Astrocyte of the cerebellum (primary cell): ENCODE measurements at places on chromosomes 11 and 22.

DNA sequence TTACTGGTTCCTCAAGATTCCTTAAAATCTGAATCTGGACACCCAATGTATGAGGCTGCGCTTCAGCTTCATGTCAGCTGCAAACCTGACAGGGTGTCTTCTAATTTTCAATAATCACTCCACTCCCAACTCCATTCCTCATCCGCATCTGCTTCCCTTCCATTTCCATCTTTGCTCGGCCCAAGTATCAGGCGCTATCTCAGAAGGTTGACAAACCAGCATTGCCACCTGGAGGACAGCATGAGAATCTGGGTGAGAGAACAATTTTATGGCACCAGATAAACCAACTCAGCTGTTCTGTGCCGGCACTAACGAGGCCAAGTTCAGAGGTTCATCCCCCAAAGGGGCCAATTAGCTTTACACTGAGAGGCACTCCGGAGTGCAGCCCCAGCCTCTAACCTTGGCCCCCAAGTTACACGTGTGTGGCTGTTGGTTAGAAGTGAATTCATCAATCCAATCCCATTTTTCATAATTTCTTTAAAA is 79.1 kb upstream of the LMO2 start:
- peak; percentile 47 for DNase-seq

GRCh38 chr11:9708544-9708943 is 44.7 kb downstream of the SWAP70 start:
- no peak for DNase-seq

DNA sequence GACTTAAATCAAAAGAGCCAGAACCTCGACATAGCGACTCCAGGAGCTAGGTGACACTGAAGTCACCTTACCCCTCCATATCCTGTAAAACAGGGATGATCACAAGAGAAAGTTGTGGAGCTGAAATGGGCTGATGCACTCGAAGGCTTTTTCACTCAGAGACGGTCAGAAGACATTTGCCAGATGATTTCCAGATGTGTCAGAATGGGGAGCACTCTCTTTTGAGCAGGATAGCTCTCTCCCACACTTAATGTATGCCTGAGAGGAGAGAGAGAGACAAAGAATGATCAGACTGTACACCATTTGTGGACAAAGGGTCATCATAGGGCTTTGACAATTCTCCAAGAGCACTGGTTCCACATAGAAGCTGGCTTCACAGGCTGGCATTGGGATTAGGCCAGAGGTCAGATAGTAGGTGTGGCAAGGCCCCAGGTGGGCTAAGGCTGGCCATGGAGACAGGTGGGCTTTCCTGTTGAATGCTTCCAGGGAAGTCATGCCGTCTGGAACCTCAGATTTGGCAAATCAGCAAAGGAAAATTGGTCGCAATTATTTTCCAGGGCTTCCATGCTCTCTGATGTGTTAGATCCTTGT is 42.3 kb upstream of the ETS1 start:
- DNase-seq: no peak

- DNase-seq: no peak
Measured at GRCh38 chr11:27857588-27857987, 157.3 kb upstream of the BDNF start.

GRCh38 chr11:35363854-35364780 is 55.2 kb downstream of the SLC1A2 start:
- peak; percentile 85 for DNase-seq

- DNase-seq: no peak
Measured at GRCh38 chr11:11482730-11483129, 129.7 kb upstream of the CSNK2A3 start.

DNA sequence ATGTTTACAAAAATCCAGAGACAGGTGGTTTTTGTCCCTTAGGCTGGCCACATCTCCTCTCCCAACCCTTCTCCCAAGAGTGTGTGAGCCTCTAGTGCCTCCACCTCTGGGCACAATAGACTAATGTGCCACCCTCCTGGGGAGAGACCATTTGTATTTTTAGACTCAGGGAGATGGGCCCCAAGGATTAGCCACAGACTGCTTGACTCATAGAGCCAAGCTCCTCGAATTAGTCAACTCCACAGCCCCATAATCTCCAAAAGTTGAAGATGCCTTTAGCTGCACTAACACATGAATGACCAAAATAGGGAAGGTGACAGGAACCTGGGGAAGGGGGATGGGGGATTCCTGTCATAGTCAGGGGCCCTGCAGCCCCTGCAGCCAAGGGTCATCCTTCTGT is 53.0 kb upstream of the LRRC32 start:
- no peak for DNase-seq

- no peak for DNase-seq
Measured at GRCh38 chr11:67118181-67118766, 789 bp upstream of the KDM2A start.

DNA sequence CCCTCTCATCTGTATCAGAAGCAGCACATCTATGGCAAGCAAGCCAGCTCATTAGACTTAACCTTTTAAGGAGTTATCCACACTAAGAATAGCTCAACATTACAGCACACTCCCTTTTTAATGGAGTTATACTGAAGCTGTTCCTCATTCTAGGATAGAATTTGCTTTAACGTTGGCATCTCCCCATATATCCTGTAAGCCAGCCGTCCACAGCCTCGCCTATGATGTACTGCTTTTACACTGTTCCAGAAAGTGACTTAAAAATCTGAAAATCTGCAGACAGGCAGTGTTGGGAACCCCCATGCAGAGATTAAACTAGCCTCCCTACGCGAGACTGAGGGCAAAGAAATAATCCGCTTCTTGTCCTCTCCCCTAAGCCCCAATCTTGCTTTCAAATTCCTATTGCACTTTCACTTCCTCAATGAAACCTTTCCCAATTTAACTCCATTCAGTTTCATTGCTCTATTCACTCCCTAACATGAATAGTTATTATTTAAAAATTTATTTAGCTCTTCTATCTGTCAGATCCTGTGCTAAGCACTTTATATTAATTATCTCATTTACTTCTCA is 225.0 kb downstream of the BLID start:
- DNase-seq: no peak

DNA sequence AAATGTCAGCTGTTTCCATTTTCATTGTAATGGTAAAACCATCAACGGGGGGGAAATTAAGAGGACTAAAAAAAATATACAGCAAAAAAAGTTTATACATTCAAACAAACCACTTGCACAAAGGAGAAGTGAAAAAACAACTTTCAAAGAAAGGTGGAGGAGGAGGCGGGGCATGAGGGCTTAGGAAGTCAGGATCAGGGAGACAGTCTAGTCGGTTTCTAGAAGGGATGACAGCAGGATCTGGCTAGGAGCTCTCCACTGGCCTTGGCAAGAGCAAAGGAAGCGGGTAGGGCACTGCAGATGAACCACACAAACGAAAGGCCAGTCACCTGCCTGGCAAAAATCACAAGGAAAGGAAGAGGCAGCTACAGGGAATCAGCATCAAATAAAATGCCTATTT is 31.0 kb downstream of the NAP1L4 start:
- no peak for DNase-seq

GRCh38 chr11:17477361-17477760 is 716 bp upstream of the ABCC8 start:
- no peak for DNase-seq

DNA sequence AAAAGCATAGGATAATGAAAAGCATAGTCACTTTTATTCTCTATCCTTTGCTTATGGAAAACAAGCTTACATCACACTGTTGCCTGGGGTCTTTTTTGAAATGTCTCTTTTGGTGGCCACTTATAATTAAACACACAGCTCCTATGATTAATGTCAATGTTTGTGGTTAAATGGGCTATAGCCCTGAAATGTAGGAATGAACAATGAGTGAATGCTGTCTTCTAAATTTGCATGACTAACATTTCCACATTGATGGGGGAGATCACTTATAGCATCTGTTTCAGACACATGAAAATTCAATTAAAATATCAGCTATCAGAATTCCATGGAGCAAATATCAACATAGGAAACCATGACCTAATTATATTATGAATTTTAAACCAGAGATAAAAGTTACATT is 171.4 kb upstream of the FAT3 start:
- no peak for DNase-seq

DNA sequence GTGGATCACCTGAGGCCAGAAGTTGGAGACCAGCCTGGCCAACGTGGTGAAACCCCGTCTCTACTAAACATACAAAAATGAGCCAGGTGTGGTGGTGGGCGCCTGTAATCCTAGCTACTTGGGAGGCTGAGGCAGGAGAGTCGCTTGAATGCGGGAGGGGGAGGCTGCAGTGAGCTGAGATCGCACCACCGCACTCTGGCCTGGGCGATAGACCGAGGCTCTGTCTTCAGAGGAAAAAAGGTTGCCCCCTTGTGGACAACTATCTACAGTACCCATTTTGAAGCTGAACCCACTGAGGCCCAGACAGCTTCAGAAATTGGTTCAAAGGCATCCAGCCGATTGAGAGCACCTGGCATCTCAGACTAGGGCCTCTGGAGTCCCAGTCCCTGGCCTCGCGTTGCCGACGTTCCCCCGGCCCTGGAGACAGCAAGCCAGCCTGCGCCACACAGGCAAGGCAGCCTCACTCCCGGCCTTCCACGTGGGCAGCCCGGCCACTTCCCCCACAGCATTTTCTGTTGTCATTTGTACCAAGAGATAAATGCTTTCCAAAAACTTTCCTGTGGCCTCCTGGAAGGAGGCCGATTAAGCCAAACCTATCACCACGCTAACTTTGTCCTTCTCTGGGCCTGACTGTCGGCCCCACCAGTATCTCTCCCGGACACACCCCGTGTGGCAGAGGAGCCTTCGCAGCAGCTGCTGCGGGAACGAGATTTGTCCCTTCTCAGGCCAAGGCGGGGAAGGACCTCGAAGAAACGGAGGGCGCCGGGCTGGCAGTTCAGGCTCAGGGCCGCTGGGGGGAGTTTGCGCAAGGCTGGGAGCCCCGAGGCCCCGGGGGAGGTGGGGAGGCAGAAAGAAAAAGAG is 82.8 kb downstream of the FLI1 start:
- DNase-seq: no peak

GRCh38 chr11:90329043-90329442 is 106.2 kb upstream of the CHORDC1 start:
- no peak for DNase-seq

- no peak for DNase-seq
Measured at GRCh38 chr11:91871791-91872190, 352.8 kb upstream of the FAT3 start.

- peak; percentile 78 for DNase-seq
Measured at GRCh38 chr11:82080160-82080559, 653.5 kb downstream of the FAM181B start.

- DNase-seq: peak; percentile 78
Measured at GRCh38 chr11:110984147-110984546, 261.4 kb upstream of the POU2AF2 start.

DNA sequence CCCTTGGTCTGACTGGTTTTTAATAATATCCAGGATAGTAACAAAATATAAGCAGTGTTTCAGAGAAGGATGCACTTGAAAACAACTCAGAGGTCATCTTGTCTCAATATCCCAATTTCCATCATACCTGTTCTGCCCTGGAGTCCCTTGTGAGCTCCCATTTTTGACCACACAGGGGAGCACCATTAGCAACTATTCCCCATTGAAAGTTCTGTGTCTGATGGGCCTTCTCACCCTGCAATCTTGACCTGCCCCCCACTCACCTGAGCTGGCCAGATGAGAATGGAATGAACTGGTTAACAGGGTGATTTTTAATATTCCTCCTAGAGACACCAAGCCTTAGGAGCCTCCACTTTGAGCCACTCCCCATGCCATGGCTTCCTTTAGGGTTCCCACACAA is 3.8 kb upstream of the CAPN5 start:
- no peak for DNase-seq

- DNase-seq: no peak
Measured at GRCh38 chr11:107266455-107266854, 191.2 kb downstream of the CWF19L2 start.

- DNase-seq: no peak
Measured at GRCh38 chr11:75356613-75357012, 5.2 kb upstream of the ARRB1 start.

DNA sequence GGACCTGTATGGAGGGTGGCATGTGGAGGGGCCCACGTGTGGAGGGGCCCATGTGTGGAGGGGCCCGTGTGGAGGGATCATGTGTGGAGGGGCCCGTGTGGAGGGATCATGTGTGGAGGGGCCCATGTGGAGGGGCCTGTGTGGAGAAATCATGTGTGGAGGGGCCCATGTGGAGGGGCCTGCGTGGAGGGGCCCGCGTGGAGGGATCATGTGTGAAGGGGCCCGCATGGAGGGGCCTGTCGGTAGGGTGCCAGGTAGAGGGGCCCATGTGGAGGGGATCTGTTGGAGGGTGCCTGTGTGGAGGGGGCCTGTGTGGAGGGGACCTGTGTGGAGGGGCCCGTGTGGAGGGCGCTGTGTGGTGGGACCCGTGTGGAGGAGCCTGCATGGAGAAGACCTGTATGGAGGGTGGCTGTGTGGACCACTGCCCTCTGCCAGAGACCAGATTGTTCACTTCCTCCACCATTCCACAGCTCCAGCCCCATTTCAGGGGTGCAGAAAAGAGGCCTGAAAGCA is 47.0 kb downstream of the IGLL5 start:
- no peak for DNase-seq

DNA sequence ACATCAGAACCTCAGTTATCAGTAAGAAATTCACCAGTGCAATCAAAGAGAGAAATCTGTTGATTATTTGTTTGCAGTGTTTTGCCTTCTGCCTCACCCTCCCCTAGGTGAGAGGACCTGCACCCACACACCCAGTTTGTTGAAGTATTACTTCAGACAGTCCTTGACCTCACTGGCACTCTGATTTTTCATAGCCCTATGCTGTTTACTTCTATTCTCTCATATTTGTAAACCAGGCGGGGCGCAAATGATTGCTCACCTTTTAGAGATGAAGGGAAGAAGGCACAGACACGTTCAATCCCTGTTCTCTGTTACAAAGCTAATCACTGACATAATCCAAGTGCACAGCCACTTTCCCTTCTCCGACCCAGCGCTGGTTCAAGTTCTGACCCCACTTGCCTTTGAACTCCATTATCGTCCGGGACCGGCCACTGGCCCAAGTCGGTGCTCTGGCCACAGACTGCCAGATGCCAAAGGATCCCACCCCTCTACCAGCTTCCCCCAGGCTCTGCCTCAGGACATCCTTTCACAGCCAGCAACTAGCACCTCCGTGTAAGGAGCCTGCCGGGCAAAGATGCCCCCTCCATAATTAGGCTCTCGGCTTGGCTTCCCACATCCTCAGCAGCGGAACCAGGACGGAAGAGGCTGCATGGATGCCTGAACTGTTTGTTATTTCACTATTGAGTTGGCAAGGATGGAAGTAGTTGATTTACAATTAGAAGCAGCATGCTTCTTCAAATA is 1.7 kb downstream of the ETS1 start:
- DNase-seq: no peak

DNA sequence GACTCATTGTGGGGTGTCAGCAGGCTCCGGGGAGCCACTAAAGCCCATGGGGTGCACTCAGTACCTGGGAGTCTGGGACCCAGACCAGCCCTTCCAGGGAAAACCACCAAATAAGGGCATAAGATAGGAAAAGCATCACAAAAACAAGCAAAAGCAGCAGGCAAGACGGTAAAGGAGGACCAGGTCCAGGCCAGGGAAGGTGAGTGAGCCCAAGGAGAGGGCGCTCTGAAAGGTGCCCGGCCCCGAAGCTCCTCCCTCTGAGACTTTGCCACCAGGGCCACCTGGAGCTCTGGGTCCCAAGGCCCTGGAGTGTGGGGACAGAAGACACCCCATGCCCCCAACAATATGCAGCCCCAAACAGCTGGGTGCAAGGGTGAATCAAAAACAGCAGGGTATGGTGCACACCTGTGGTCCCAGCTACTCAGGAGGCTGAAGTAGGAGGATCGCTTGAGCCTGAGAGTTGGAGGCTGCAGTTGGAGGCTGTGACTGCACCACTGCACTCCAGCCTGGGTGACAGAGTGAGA is 5.2 kb upstream of the IL17REL start:
- DNase-seq: no peak

GRCh38 chr11:93986716-93987115 is 34.4 kb upstream of the HEPHL1 start:
- DNase-seq: peak; percentile 76

GRCh38 chr22:30337461-30337778 is 10.7 kb upstream of the TBC1D10A start:
- DNase-seq: no peak
